CD4-positive, alpha-beta T cell treated with Interleukin-1 beta for 1 hour (primary cell): ENCODE measurements at places on chromosomes 5 and 9.

DNA sequence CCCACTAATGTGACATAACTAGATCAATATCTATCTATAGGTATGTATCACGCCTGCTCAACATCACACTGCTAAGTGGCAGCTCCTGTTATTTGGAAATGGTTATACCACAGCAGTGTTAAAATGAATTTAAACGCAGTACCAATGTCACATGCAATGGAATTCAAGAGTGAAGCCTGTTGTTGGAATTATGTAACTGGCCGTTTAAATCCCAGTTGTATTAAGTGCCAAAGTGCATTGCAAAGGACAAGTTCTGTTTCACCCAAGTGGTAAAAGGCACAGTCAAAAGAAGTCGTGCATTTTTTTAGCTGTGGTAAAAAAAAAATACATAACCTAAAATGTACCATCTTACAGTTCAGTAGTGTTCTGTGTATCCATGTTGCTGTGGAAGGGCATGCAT is 4.3 kb downstream of the NTRK2 start:
- no peak for DNase-seq

DNA sequence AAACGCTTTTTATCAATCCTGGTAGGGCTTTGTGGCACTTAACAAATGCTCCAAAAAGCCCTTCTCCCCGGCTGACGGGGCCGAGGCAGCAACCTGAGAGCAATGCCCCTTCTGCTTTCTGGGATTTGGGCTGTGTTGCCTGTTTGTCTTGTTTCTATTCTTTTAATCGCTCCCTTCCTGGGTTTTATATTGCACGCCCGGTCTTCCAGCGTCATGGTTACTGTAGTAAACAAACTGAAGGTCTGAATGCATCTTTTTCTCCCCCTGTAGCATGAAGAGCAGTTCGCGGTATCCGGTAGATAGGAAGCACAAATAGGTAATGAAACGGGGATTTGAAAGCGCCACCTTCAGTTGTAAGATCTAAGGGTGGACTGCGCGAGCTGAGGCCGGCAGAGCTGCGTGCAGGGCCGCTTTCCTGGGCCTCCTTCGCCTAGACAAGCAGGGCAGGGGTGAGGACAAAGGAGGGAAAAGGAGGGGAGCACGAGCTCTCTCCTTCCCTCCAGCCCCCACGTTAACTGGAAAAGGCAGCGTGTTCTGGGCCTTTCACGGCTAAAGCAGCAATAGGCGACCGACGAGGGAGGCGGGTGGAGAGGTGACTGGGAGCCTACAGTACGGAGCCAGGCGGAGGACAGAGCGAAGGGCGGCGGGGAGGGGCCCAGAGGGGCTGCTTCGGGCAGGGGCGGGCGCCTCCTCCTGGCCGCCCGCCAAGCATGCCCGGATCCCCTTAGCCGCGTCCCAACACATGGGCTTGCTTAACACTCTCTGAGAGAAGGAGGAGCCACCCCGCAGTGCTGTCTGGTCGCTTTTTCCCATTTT is 49.3 kb upstream of the ZNF366 start:
- no peak for DNase-seq

GRCh38 chr5:14270209-14270702 is 127.1 kb downstream of the TRIO start:
- no peak for DNase-seq

DNA sequence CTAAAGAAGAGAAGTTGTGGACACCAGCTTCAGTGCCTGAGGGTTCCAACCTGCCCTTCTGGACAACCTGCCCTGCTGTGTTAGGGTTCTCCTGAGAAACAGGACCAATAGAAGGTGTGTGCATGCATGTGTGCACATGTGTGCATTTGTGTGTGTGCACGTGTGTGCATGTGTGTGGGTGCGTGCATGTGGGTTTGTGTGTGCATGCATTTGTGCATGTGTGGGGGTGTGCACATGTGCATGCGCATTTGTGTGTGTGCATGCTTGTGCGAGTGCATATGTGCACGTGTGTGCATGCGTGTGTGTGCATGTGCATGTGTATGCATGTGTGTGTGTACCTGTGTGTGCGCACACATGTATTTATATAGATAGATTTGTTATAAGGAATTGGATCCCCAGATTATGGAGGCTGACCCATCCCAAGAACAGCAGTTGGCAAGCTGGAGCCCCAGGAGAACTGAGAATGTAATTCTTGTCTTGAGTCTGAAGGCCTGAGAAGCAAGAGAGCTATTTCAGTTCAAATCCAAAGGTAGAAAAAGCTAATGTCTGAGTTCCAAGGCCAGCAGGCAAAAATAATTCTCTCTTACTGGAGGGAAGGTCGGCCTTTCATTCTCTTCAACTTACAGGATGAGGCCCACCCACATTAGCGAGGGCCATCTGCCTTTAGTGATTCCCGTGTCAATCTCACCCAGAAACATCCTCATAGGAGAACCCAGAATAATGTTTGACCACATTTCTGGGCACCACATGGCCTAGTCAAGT is 62.9 kb upstream of the SYNPO start:
- DNase-seq = no peak

DNA sequence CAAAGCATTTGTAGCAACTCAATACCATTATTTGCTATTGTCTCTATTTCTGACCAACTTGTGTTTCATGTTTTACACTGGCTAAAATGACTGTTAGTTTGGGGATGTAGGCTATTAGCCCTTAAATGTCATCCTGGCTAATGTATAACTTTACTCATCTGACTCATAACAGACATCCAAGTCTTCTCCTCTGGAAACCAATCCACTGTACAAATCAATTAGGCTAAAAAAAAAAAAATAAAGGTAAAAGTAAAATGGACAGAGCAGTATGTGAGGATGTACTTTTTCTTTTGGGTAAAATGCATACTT is 20.6 kb downstream of the MEGF9 start:
- DNase-seq = no peak

DNA sequence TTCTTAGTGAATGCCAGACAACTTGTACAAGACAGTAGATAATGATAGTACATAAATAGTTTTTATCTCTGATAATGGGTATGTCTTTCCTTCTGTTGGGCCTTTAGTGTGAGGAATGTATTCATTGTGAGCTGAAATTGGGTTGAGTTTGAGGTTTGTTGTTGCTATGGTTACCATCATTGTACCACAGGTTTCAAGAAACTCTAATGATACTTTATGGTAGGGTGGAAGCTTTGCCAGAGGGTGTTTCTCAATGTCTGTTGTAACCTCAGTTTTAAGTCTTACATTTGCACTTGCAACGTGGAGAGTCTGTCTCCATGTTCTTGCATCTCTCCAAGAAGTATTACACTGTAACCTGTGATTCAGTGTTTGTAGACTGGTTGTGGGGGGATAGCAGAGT is 1550.1 kb downstream of the MAT2B start:
- DNase-seq = no peak

- no peak for DNase-seq
These were observed 144.4 kb upstream of the ANKRD55 start for GRCh38 chr5:56377573-56377972.

GRCh38 chr9:97753975-97754374 is 56.8 kb upstream of the XPA start:
- no peak for DNase-seq
